Right ventricle myocardium inferior (tissue), 1 donor: ENCODE measurements at places on chromosomes 4 and X.

GRCh38 chrX:115650916-115651315, 89.9 kb downstream of the PLS3 start:
- DNase-seq = no peak

- no peak for DNase-seq
Observed at GRCh38 chr4:158208963-158209640, 1.2 kb upstream of the TMEM144 start.

- peak; percentile 87 for DNase-seq
Observed at GRCh38 chr4:1010395-1011021, 918 bp upstream of the FGFRL1 start.

DNA sequence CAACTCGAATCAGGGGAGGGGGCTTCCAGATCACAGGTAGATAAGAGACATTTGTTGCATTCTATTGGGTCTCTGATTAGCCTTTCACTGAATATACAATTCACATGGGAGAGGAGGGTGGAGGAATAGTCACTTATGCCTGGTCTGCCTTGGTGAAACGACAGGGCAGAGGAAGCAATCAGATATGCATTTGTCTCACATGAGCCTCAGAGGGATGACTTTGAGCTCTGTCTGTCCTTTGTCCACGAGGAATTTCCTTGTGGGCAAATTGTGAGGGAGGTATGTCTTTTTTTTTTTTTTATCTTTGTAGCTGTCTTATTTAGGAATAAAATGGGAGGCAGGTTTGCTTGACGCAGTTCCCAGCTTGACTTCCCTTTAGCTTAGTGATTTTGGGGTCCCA, 28.5 kb upstream of the TMSB4X start:
- no peak for DNase-seq

DNA sequence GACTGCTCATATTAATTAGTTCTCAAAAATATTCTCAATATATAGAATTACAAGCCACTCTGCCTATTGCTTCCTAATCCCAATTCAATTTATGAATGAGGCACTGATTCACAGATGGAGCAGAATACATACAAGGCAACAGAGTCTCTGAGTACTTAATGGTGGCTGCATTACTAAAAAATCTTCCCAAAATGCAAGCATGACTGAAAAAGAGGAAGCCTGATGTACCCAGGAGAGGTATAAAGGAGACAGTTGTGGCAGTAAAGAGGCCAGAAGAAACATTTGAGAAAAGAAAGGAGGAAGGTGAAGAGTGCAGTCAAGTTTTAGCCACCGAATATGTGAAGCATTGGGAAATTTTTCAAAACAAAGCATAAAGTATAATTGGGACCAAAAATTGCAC, 163.2 kb upstream of the INTU start:
- no peak for DNase-seq

GRCh38 chr4:168451744-168452390, 28.4 kb downstream of the DDX60L start:
- no peak for DNase-seq

DNA sequence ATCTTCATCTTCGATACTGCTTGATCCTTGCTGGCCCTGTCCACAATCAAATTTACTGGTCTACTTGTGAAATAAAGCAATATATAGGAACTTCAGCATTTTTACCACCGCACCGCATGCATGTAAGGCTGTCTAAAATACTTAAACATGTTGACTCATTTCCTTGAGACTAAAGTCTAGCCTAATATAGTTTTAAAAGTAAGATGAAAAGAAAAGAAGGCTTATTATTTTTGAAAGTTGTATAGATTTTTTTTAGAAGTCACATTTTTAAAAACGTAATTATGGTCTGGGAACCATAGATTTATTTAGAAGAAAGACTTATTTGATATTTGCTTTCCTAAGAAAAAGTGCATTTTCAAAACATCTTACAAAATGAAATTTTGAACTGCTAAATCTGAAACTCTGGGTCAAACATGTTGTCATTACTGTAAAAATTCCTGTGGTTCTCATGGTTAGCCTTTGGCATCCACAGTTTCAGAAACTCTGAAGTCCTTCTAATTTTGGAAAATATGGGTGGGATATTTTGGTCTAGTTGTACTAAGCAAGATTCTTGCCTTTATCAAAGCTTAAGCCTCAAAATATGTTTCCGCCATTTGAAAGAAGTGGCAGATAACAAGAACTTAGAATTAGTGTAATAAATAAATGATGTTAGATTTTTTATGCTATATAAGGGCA, 423.5 kb upstream of the CTSO start:
- DNase-seq = no peak

GRCh38 chrX:120739300-120739699, 109.4 kb upstream of the C1GALT1C1 start:
- no peak for DNase-seq

DNA sequence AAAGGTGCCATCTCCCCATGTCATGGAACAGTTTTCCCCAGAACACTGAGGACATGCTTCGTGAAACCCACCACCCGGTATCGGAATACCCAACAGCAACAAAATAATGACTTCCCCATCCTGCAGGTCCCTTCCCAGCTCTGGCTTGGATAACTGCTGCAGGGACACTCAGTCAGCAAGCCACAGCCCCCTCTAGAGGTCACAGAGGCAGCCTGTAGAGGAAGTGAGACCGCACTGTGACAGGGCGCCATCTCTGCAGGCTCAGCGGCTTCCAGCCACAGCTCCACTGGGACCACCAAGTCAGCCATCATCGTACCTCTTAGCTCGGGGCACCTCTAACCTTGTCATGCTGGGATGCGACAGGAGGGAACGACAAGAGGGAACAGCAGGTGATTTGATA, 315.9 kb downstream of the LDB2 start:
- no peak for DNase-seq

GRCh38 chrX:113529426-113530013, 688.9 kb upstream of the AMOT start:
- DNase-seq = no peak

DNA sequence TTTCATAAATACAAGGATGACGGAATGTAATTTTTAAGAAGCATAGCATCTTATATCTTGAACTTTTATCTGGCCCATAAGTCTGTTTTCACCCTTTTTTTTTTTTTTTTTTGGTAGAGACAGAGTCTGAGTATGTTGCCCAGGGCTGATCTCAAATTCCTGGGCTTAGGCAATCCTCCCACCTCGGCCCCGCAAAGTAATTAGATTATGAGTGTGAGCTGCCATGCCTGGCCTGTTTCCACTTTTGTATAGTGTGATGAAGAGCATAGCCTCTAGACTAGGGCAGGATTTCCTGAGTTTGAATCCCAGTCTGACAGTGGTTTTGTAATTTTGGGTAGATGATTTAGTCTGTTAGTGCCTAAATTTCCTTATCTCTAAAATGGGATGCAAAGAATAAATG, 11.0 kb downstream of the STIM2 start:
- no peak for DNase-seq

DNA sequence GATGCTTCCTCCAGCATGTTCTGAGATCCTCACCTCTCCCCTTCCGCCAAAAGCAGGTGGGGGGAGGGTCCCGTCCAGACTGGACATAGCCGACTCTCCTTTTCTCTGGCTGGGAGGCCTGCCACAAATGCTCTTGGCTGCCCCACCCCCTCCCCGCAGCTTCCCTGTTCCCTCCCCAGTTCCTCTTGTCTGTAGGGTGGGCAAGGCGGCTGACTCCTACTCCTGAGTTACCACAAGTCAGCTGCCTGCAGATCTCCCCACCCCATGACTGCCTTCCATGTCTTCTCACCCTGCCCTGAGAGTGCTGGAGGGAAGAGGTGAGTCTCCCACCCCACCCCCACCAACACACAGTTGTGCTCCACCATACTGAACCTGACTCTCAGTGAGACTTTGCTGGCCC, 2.9 kb downstream of the ATP6AP1 start:
- DNase-seq = no peak

- no peak for DNase-seq
Observed at GRCh38 chr4:106231931-106232330, 84.1 kb downstream of the TBCK start.

- no peak for DNase-seq
Observed at GRCh38 chr4:83010111-83010521, 507 bp downstream of the LIN54 start.

DNA sequence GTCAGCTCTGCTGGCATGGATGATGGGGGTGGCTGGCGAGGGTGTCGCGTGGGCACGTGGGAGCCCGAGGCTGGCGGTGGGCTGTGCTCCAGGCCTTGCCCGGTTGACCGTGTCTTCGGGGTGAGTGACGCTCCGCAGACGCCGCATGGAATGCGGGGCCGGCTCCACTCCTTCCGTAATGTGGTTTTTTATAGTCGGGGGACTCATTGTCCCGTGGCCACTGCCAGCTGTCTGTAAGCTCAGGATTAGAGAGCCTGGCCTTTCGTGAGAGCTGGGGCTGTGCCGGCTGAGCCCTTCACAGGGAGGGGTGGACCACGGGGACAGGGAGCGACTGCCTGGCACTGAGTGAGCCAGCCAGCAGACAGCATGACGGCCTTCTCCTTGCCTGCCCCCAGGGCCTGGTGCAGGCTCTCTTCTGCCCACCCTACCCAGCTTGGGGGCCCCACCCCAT, 20.4 kb downstream of the DOK7 start:
- peak; percentile 85 for DNase-seq

GRCh38 chrX:133475521-133475920, 60.2 kb upstream of the GPC4 start:
- DNase-seq = no peak

DNA sequence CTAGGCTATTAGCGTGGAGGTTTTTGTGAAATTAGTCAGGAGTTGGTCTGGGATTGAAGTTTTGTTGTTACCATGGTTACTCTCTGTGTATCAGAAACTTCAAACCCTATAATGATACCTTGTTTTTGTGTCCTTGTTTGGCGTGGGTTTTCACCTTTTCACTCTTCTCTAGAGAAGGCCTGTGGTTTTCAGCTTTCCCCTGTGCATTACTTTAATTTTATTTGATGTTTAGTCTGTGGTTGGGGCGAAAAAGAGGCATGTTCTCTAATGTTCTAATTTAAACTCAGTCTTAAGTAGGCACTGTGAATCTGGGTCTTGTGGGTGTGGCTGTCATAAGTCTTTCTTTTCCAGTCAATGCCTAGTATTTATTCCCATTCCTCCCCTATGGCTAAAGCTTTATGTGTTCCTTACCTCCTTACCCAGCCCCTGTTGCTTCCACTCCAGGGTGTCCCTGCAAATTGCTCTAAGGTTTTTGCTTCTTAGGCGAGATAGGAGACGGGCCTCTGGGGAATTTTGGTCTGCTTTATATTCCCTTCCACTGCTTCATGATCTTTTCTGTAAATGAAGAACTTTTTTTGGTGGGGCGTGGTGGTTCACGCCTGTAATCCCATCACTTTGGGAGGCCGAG, 326.3 kb upstream of the ZCCHC13 start:
- no peak for DNase-seq

- no peak for DNase-seq
Observed at GRCh38 chr4:179372242-179372641, 1930.0 kb upstream of the AGA start.

DNA sequence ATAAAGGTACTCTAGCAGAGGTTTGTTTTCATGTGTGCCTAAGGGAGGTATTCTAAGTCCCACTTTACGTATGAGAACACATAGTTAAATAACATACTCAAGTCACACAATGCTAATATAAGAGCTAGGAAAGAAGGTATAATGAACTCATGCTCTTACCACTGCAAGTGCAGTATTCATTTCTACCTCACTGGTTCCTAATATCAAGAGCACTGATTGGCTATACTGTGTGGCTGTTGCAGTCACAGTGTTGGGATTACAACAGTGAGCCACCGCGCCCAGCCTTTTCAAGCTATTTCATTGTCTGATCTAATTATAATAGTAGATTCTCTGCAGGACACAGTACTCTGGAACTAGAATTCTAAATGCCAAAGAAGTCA, 84.0 kb downstream of the PDS5A start:
- no peak for DNase-seq

DNA sequence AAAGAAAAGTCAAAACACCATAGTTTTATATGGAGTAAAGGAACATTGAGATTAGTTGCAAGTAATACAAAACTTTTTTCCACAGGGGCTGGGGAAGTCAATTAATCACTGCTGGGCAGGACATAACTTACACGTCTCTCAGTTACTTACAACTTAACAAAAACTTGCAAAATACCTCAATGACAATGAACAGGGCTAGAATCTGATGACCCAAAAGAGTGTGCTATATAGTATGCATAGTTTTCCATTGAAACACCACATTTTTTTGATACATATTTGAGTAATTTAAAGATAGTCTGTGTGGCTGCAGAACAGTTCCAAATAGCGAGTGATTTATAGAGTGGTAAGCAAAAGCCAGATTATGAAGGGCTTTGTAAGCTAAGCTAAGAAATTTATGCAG, 172.3 kb upstream of the TRPC5 start:
- no peak for DNase-seq

- no peak for DNase-seq
Observed at GRCh38 chr4:184417802-184418511, 56.4 kb downstream of the IRF2 start.

DNA sequence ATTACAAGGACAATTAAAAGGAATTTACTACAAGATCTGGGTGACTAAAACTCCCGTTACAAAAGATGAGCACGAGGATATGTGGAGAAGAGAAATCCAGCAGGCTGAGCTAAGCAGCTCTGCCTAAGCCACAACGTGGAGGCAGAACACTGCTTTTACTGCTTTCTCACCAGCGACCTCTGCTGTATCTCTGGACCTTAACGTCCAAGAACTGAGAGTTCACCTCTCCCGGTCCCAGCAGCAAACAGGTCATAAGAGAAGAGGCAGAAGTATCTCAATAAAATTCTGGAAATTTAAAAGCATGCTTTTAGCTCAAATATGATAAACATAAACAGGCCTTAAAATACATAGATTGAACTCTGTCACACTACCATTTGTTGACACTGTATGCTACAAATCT, 81.0 kb downstream of the ADGRA3 start:
- DNase-seq = no peak

DNA sequence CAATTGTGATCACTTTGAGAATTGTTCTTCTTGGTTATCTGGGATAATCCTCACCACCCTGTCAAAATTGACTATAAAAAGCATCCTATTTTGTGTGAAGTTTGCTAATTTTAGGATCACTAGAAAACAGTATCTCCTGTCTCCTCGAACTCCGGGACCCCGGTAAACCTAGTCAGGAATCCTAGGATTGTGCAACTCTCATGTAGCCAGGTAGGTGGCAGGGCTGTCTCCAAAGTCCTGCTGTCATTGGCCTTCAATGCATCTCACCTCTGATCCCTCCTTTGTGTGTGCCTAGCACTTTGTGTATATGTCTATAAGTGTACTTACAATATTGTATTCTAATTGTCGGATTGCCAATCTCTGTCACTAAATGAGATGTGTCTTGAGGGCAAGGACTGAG, 1564.8 kb downstream of the RPA4 start:
- DNase-seq = peak; percentile 35

- DNase-seq = no peak
Observed at GRCh38 chr4:153060196-153060595, 124.1 kb downstream of the FHDC1 start.

DNA sequence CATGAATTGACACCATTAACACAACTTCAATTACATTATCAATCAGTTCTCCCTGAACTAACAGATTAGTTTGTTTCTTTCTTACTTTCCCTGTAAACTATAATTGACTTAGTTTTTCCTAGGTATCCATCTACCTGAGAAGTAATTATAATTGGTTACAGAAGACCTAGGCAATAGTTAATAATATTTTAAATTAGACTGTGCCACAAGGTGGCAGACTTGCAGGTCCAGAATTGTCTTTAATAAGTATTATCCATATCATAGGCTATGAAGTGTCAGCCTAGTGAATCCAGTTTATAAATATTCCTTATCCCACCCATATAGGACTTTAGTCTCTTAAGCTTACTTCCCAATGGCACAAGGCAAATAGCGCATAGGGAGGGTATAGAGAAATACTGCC, 48.9 kb upstream of the FAM47B start:
- no peak for DNase-seq
